Activated CD4-positive, alpha-beta T cell treated with anti-CD3 and anti-CD28 coated beads, Interleukin-2, amount 50 U/mL, for 24 hours (primary cell): ENCODE measurements at places on chromosomes 7 and 10.

GRCh38 chr7:141381794-141382427 is 169.3 kb upstream of the AGK start:
- DNase-seq: no peak

- DNase-seq: no peak
These were observed 35.8 kb upstream of the LYZL1 start for GRCh38 chr10:29252811-29253689.

- DNase-seq: no peak
These were observed 8.0 kb downstream of the GRK5 start for GRCh38 chr10:119215371-119215770.

GRCh38 chr7:148584154-148584827 is 6.3 kb upstream of the C7orf33 start:
- DNase-seq: no peak

DNA sequence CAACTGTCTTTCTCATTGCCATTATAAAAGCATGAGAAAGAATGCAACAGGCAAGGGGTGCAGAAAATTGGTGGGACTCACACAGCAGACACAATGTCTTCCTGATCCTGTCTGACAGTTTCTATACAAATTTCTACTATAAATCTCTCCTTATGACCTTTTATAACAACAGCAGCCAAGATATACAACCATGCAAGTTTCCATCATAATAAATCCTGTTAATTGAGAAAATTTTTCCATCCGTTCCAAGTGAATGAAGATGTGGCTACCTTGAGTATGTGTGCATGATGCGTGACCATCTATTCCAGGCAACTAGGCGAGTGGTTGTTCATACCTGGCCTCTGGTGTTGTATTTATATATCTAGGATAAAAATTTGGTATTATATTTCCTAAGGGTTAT is 216.7 kb downstream of the BBS9 start:
- no peak for DNase-seq
